GM12878 (cell line): ENCODE measurements at places on chromosomes 6 and 20. TPM values are rescaled to one million over a fixed set of nuclear protein-coding genes. Genes with fewer than 3 reads are reported as not detected.

- peaks cover 14% of the 10 kb centered on the region for H3K36me3 ChIP-seq
- H3K27ac ChIP-seq, result no peak overlapping the region
- H3K4me3 ChIP-seq, result peak overlapping the region; percentile 27
- peaks cover 14% of the 10 kb centered on the region for H3K4me1 ChIP-seq
Observed at GRCh38 chr20:58984691-58985090, 3.6 kb downstream of the NELFCD start.

GRCh38 chr20:7493311-7493710 is 446.9 kb downstream of the HAO1 start:
- H3K27ac ChIP-seq, result no peak overlapping the region
- no peaks in the 10 kb centered on the region for H3K36me3 ChIP-seq
- no peaks in the 10 kb centered on the region for H3K4me1 ChIP-seq
- no peaks in the 10 kb centered on the region for H3K27me3 ChIP-seq
- DNase-seq, result no peak

DNA sequence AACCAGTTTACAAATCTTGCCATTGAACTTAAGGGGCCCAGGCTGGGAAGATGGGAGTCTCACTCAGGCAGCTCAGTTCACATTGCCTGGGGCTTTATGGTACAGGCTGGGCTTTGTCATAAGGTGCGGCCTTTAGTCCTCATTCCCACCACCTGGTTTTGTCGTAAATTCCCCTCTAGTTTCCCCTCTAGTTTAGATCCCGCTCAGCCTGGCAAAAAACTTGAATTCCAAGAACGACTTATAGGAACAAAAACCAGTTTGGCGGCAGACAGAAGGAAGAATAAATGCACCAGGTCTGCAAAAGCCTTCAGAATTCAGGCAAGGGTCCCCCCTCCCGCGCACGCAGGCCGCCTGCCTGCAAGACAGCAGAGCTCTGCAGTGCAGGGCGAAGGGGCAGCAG is 4.1 kb downstream of the BMP7 start:
- H3K4me1 ChIP-seq, result no peaks in the 10 kb centered on the region
- no peaks in the 10 kb centered on the region for H3K36me3 ChIP-seq
- H3K4me3 ChIP-seq, result no peak overlapping the region

DNA sequence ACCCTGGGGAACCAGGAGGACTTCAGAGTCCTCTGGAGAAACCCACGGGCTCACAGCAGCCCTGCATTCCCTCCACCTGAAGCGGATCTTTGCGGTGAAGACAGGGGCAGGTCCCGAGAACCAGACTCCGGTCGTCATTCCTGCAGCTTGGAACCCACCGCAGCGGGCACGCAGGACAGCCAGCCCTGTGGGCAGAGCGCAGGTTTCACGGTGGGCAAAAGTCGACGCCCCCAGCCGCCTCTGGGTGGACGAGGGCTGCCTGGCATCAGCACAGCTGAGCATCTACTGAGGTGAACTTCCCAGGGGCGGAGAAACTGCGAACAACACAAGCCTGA is 118.3 kb downstream of the PSMB1 start:
- H3K27ac ChIP-seq, result no peak overlapping the region
- DNase-seq, result no peak
- H3K36me3 ChIP-seq, result no peaks in the 10 kb centered on the region

DNA sequence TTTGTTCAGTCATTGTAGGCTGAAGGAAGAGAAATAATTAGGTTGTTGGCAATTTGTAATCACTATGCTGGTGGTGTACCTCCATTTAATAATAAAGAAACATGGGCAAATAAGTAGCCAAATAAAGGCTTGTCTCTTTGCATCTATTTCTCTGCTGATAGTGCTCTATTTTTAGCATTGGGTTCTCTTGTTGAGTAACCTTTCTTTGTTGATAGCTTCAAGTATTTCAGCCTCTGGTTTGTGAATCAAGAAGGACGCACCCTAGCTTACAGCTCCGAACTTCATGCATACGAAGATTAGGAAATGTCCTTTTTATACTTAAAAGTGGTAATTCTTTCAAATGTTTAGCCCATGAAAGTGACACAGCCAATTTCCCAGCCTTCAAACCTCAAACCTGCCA is 2.6 kb downstream of the PPP1R14C start:
- no peaks in the 10 kb centered on the region for H3K36me3 ChIP-seq
- no peak for DNase-seq
- no peak overlapping the region for H3K4me3 ChIP-seq
- H3K27me3 ChIP-seq, result peaks cover 4% of the 10 kb centered on the region
- peaks cover 3% of the 10 kb centered on the region; the same call in 1 of the 2 replicates for H3K4me1 ChIP-seq
- no peak overlapping the region for H3K27ac ChIP-seq

GRCh38 chr20:40335901-40336351 is 353.1 kb downstream of the MAFB start:
- no peak overlapping the region for H3K27ac ChIP-seq
- H3K27me3 ChIP-seq, result peaks cover 3% of the 10 kb centered on the region; the same call in 1 of the 2 replicates
- no peak for DNase-seq
- H3K36me3 ChIP-seq, result no peaks in the 10 kb centered on the region
- no peaks in the 10 kb centered on the region for H3K4me1 ChIP-seq
- H3K4me3 ChIP-seq, result no peak overlapping the region

DNA sequence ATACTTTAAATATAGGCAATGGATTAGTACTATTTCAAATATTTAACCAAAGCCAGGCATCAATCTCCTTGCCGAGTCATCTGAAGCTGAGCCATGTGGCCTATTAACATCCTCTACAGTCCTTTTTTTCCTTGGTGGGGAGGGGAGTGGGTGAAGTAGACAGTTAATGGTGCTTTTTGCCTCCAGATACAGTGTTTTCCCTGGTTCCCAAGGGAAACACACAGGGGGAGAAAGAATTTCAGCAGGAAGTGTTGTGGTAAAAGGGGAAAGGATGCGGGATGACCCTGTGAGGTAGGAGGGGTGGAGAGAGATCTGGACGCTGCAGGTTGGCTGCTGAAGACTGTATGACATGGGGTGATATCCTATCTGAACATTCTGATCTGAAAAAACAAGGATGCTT is 9.6 kb downstream of the CLDN20 start:
- H3K27me3 ChIP-seq, result no peaks in the 10 kb centered on the region
- DNase-seq, result no peak
- no peak overlapping the region for H3K27ac ChIP-seq
- H3K4me3 ChIP-seq, result no peak overlapping the region
- H3K4me1 ChIP-seq, result no peaks in the 10 kb centered on the region

DNA sequence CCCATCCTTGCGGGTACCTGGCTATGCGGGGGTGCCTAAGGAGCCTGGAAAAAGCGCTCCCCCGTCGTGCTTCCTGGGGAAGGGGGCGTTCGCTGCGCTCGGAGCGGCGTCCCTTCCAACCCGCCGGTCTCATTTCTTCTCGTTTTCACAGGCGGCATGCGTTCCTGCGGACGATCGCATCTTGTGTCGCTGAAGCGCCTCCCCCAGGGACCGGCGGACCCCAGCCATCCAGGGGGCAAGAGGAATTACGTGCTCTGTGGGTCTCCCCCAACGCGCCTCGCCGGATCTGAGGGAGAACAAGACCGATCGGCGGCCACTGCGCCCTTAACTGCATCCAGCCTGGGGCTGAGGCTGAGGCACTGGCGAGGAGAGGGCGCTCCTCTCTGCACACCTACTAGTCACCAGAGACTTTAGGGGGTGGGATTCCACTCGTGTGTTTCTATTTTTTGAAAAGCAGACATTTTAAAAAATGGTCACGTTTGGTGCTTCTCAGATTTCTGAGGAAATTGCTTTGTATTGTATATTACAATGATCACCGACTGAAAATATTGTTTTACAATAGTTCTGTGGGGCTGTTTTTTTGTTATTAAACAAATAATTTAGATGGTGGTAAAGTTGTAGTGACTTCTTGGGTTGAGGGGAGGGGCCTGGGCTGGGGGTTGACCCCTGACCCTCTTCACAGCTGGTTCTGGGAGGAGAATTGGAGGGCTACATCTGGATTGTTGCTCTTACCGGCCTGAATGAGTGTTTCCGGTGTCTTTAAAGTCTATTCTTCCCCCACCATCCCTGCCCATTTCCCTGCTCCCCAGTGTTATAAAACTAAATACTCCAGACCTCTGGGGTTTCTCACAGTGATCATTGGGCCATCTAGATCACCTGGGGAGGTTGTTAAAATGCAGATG is 1.1 kb downstream of the ID1 start:
- peaks cover 10% of the 10 kb centered on the region for H3K27me3 ChIP-seq
- H3K4me3 ChIP-seq, result peak overlapping the region; percentile 64
- peaks cover 21% of the 10 kb centered on the region for H3K4me1 ChIP-seq
- no peaks in the 10 kb centered on the region for H3K36me3 ChIP-seq
- H3K27ac ChIP-seq, result no peak overlapping the region

The DDRGK1 gene
- total RNA-seq, result 40.2 and 55.2 TPM in 2 replicates
